ENCODE measurements at places on chromosomes 1 and 21. TPM values are rescaled to one million over a fixed set of nuclear protein-coding genes. Genes with fewer than 3 reads are reported as not detected.

The LHX4 gene
- 2.5 TPM for total RNA-seq

The PTGER3 gene
- 19.7 TPM for total RNA-seq

The METTL13 gene
- 28.0 TPM for total RNA-seq

The NFIA gene
- 145 TPM for total RNA-seq

The SELENBP1 gene
- 2,582 TPM for total RNA-seq

The GSTM2 gene
- total RNA-seq, result 23.8 TPM

The GLIS1 gene
- total RNA-seq, result 0.14 TPM

The MOB3C gene
- 24.4 TPM for total RNA-seq

The TNFRSF9 gene
- 0.35 TPM for total RNA-seq

The HORMAD1 gene
- total RNA-seq, result 1.4 TPM

The LMNA gene
- 263 TPM for total RNA-seq

The PCP4 gene
- total RNA-seq, result 3.9 TPM

The RPTN gene
- not detected for total RNA-seq

The OR2AK2 gene
- not detected for total RNA-seq

The KRTAP8-1 gene
- not detected for total RNA-seq

The AQP10 gene
- total RNA-seq, result not detected

The SLC44A3 gene
- total RNA-seq, result 89.1 TPM

The GPA33 gene
- total RNA-seq, result 482 TPM

The RGS1 gene
- total RNA-seq, result 8.9 TPM

The RABGAP1L gene
- total RNA-seq, result 59.2 TPM

The ABL2 gene
- total RNA-seq, result 22.2 TPM

The BEND5 gene
- total RNA-seq, result 9.1 TPM

The SMYD3 gene
- total RNA-seq, result 16.3 TPM

The GOLT1A gene
- 3.9 TPM for total RNA-seq

The SPRR2G gene
- not detected for total RNA-seq

The INAVA gene
- 238 TPM for total RNA-seq

The THEM5 gene
- total RNA-seq, result not detected

The AMY1A gene
- total RNA-seq, result not detected

The FAM131C gene
- not detected for total RNA-seq

The SLAMF9 gene
- not detected for total RNA-seq

The OR2L2 gene
- 0.09 TPM for total RNA-seq

The CSF1 gene
- 6.5 TPM for total RNA-seq

The ZYG11A gene
- not detected for total RNA-seq

The TNN gene
- 0.06 TPM for total RNA-seq

The FAM177B gene
- 9.7 TPM for total RNA-seq

All from mucosa of descending colon (tissue), 3 donors.